Mesenteric fat pad (tissue), 1 donor: ENCODE measurements at places on chromosomes 3 and 15.

DNA sequence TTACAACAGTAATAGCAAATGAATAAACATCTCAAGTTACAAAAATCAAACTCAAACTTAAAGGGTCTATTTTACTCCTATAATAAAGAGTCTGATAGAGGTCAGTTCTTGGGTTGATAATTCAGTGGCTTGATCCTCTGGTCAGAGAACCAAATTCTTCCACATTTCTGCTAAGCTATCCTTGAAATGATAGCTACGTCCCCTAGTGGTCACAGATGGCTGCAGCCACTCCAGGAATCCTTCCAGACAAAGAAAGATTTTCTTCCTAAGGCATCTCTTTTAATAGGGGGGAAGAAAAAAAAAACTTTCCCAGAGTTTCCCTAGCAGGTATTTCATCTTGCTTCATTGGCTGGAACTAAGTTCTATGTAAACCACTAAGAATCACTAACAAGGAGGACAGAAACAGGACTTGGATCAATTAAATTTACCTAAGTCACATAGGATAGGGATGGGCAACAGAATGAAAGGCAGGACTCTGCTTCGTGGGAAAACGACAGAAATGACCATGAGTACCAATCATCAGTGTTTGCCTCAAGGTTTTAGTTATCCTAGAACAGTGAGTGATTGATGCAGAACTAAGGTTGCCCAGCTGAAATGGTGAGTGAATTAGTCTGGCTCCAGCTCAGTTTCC lies 160.7 kb downstream of the STAC start:
- DNase-seq: no peak

DNA sequence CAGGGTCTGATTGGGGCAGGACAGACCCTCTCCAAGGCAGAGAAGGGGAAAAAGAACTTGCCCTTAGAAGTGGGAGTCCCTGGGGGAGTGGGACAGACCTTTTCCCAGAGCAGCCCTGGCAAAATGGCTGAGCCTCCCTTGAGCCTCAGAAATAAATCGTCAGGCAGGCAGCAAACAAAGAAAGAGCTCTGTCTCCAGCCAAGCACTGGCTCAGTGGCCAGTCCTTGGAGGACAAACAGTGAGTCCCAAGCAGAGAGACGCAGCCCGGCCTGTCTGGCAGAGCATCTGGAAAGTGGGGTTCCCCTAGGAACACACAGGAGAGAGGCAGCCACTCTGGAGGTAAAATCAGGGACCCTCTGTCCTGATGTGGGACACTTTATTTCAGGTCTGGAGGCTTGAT lies 1.8 kb downstream of the SLC6A1 start:
- DNase-seq: no peak

DNA sequence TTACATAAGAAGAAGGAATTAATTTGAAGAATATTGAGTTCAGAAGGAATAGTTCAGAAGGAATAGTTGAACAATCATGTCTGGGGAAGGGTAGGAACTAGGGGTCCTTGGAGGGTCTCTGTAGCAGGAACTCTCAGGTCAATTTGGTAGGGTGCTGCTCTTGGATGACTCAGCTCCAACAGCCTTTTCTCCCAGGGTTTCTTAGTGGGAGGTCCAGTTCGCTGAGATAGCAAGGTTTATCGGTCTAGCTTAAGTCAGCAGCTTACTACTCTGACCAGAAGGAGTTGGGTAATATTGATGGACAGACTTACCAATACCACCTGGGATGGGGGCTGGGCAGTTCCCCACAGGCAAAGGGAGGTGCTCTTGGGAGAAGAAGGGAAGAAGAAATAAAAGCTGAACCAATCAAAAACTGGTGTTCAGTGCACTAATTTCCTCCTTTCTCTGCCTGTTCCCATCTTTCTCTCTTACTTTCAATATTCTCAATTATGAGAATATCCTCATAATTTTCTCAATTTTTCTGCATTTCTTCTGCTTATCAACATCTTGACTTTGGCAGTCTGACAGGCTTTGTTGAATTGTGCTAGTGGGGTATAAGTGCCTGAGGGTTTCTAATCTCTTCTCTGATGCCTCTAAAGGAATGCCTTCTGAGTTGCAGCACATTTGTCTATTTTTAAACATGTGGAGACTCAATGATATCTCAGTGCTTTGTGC lies 14.4 kb upstream of the MITF start:
- no peak for DNase-seq

GRCh38 chr15:39710681-39711080 lies 72.0 kb downstream of the FSIP1 start:
- no peak for DNase-seq

GRCh38 chr3:151265866-151266265 lies 12.5 kb downstream of the P2RY14 start:
- no peak for DNase-seq

DNA sequence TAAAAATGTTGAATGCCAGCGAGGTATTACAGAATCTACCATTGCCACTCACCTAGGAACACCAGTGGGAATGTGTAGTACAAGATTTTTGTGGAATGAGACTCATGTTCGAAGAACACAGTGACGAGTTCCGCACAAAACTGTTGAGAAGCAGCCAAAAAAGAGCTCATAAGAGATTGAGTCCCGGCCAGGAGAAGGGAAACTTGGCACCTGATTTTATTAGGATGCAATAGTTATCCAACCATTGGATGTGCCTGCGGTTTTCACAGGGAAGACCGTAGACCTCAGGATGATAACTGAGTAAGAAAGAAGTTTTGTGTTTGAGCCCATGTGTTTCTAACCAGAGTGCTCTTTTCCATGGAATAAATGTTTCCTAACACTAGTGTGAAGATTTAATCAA lies 88.9 kb downstream of the PTPRG start:
- DNase-seq: no peak

DNA sequence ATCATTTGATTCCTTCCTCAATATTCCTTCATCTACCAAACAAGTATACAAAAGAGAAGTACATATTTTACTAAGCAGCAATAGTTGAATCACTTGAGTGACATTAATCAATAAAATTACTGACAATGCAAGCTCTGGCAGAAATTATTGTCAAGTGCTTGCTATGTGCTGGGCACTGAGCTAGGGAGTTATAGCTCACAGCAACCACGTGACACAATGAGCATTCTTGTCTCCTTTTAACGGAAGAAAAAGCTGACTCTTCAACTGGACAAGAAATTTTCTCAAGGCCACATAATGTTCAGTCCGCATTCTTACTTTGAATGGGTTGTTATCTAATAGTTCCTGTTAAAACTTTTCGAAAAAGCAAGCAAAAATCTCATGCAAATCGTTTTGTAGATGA lies 500.1 kb downstream of the PYDC2 start:
- DNase-seq: no peak

DNA sequence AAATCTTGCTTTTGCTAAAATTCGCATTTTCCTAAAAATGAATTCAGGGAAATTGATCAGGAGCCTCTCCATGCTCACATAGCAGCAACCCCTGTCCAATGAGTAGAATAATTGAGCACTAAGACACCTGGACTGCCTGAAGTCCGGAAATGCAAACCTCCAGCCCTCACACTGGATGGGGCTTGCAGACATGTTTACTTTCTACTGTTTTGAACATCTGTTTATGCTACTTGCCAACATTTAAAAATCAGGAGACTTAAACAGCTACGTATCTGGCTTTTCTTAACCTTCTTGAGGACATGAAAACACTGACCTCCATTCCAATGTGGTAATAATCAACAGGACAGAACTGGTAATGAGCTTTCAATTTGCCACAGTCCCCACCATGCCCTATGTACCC lies 184.4 kb downstream of the SHOX2 start:
- no peak for DNase-seq

GRCh38 chr15:98803228-98804056 lies 155.1 kb downstream of the IGF1R start:
- no peak for DNase-seq

DNA sequence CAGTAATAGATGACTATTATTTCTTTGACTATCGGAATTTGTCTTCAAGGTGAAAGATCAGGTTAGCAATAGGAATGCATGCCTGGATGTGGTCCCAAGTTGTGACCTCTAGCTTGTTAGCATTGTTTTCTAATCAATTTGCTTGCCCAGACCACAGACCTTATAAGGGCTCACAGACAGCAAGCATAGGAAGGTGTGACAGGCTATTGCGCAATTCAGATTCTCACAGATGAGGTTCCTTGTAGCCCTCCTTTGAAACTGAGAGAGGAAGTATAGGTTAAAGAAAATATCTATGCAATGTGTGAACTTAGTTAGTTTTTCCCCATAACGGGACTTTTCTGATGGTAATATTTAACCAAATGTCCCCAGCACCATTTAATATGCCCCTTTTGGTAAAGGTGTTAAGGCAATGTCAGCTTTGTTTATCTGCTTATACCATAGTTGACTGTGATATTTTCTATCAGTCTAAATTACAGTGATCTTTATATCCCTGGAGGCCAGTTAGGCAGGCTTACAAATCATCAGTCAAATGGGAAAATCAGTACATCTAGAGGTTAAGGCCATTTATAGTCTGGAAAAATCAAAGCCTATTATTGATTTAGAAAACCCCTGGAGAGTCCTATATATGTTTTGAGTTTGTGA lies 168.1 kb upstream of the MBNL1 start:
- DNase-seq: no peak

DNA sequence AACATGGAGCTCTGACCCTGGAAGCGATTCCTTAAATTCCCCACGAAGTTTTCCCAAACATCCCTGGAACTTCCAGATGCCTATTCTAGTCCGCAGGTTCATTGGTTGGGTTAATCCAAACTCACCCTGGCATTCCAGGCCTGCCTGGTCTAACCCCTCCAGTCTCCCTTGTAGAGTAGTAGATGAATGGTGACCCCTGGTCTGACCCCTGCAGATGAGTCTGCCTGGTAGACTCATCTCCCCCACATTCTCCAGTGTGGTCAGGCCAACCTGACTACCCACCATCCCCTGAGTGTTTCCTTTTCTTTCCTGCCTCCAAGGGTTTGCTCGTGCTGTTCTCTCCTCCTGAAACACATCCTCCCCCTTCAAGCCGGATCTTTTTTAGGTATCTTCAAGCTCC lies 10.8 kb upstream of the HRH1 start:
- DNase-seq: peak; percentile 8

DNA sequence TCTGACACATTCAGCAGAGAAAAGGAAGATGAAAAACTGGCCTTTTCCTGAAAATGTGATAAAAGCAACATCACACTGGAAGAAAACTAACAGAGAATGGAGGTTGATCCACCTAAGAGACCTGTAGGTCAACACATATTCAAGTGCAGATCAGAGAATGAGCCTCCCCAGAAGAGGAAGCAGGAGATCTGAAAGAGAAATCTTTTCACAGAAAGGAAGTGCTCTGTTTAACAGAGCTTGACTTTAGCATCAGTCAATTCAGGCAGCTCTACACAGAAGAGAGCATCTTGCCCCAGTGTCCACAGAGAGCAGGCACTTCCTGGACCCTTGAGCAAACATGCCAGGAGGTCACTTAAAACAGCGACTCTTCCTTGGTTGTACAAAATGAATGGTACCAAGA lies 655.4 kb upstream of the GBE1 start:
- DNase-seq: no peak

GRCh38 chr15:65688462-65688861 lies 66.7 kb downstream of the SLC24A1 start:
- no peak for DNase-seq

DNA sequence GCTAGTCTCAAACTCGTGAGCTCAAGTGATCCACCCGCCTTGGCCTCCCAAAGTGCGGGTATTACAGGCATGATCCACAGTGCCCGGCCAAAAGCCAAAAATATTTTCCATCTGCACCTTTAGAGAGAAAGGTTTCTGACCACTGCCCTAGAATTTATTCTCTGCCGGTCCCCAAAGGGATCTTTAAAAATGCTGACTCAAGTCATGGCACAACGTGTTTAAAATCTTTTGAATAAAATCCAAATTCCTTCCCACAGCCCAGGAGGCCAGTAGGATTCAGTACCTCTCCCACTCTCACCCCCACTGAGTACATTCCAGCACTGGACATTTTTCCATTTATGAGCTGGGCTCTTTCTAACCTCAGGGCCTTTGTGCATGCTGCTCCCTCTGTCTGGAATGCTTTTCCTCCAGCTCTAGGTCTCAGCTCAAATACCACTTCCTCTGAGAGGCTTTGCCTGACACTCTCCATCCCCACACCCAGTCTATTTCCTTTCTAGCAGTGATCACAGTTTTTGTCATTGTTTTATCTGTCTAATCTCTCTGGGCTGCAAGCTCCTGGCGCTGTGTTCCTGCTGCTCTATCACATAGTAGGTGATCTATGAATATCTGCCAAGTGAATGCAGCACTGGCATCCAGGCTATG lies 502.9 kb downstream of the SHQ1 start:
- no peak for DNase-seq

GRCh38 chr15:66613743-66614142 lies 47.9 kb upstream of the LCTL start:
- DNase-seq: no peak

DNA sequence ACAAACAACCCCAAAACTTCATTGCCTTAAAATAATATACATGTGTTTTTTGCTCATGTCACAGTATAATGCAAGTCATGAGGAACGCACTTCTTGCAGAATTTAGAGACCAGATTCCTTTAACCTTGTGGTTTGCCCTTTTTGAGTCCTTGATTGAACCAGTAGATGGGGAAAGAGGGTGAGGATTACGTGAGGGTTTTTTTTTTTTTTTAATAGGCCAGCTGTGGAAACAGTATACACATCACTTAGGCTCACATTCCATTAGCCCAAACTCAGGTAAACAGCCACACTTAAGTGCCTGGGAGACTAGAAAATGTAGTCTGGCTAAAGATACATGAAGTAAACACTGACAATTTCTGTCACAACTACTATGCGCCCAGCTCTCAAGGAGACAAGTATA lies 114.9 kb upstream of the MLF1 start:
- DNase-seq: no peak

GRCh38 chr3:19364148-19364547 lies 215.8 kb downstream of the KCNH8 start:
- no peak for DNase-seq

GRCh38 chr15:49652922-49653321 lies 32.1 kb downstream of the DTWD1 start:
- DNase-seq: no peak

GRCh38 chr3:142844339-142844977 lies 44.4 kb downstream of the PCOLCE2 start:
- DNase-seq: no peak

DNA sequence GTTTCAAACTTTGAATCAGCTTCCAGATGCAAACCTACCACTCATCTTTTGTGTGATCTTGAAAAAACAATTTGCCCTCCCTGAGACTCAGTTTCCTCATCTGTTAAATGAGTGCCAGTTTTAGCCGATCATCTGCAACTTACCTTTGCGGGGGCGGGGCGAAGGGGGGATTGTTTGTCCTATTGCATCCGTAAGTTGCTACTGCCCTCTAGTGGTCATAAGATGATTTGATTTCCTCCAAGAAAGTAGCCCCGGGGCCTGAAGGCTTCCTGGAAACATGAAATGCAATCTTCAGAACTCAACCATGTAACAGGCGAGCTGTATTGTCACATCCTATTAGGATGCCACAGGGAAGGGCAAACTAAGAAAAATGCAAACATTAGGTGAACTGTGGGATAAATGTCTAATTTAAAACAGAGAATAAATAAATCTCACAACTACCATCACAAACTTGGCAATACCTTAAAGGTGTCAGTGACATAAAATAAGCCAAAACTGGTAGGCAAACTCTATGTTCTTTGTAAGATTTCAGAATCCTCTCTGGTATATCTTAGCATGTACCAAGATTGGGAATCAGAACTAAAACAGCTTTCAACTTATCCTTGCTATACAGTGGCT lies 63.5 kb upstream of the CLDN18 start:
- no peak for DNase-seq
